ENCODE measurements at places on chromosomes 1 and 21. TPM values are rescaled to one million over a fixed set of nuclear protein-coding genes. Genes with fewer than 3 reads are reported as not detected.

- no peak for DNase-seq
These were observed 159.2 kb upstream of the C1orf174 start for GRCh38 chr1:4059270-4059669.

- peak; percentile 20 for DNase-seq
These were observed 5.9 kb downstream of the CDC14A start for GRCh38 chr1:100358210-100358609.

GRCh38 chr1:248822148-248823032 lies 3.3 kb downstream of the SH3BP5L start:
- DNase-seq: no peak

DNA sequence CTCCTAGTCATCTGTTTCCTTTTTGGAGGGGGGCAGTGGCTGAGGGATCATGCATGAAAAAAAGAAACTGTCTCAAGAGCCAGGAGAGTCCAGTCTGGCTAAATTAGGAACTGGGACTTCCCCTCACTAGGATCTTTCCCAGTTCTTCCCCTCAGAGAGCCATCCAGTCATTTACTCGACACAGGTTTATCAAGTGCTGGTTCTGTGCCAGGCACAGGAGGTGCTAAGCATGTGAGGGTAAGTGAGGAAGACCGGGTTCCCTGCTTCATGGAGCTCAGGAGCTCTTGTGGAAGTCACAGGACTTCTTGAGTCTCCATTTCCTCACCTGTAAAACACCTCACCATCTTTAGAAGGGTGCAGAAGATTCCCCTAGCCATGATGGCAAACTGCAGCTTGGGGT lies 8.6 kb upstream of the NUAK2 start:
- DNase-seq: no peak

DNA sequence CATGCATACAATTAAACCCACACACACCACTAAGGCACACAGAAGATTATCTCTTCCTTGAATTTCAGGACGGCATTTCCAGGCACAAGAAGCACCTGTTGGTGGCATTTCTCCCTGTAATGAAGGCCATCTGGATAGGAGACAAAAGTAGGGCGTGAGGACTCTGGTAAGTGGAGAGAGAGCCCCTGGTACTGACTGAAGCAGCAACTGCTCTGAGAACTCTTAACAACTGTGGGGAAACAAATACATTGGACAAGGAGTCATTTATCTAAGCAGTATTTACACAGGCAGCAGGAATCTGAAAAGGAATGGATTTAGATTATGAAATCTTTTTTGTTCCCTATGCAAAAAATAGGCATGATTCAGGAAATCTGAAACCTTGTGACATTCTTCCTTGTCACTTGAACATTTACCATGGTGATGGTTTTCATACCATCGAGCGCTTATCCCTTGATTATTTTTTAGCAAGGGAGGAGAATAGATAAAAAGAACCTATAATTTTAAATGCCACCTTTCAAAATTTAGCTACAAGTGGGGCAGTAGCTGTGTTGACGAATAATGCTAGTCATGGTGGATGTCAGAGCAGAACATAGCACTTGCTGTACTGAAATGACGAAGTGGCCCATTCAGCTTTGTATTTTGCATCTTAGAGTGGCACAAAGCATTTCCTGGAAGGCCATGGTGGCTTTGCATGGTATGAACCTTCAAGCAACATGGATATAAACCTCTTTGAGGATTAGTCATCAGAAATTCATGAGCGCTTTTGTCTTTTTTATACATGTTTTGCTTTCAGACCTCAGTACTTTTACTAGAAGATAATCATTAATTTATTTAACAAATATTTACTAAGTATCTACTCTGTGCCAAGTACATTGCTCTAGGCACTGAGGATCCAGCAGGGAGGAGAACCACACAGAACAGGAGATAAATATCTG lies 362.0 kb downstream of the ADGRL2 start:
- DNase-seq: no peak

- DNase-seq: no peak
These were observed 15.1 kb downstream of the SH2D2A start for GRCh38 chr1:156801409-156802121.

Gene IL19
- not detected for polyA plus RNA-seq

Gene SPRR2E
- not detected for polyA plus RNA-seq

Gene LCE1D
- not detected for polyA plus RNA-seq

Gene RASAL2
- 6.4 TPM for polyA plus RNA-seq

Data from A549 (cell line).